Aorta (tissue), 5 donors: ENCODE measurements at places on chromosomes 6 and 20.

- peak; percentile 99 for DNase-seq
Measured at GRCh38 chr6:139134817-139135577, at the start of gene HECA. Gene HECA (plus strand): TSS chr6:139135080. CDS start chr6:139135397, 317 bp downstream.

DNA sequence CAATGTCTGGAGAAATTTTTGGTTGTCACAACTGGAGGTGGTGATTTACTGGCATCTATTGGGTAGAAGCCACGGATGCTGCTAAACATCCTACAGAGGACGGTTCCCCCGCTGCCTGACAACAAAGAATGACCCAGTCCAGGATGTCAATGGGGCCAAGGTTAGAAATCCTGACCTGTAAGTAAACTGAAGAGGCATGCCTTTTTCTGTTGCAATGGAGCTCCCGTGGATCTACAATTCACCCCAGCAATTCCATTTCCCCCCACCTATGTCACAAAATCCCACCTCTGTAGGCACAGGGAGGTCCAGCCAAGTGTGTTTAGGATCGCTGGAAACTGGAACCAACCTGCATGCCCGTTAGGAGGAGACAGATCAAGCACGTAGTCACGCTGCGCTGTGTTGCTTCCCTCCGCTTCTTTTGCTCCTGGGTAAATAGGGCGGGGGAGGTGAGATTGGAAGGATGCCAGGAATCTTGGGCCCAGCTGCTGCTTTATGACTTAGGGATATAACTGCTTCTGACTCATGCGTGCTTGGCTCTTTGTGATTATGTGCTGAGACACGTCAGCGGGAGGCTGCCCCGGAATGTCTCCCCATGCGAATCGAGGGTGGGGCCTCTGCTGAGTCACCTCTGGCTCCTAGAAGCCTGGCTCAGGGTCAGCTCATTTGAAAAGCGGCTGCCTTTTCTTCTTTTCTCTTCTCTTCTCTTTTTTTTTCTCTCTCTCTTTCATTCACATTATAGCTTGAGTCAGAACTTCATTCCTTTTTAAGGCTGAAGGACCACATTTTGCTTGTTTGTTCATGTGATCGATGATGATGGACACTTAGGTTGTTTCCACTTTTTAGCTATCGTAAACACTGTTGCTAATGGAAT lies 12.4 kb upstream of the PEDS1 start:
- DNase-seq = peak; percentile 98

DNA sequence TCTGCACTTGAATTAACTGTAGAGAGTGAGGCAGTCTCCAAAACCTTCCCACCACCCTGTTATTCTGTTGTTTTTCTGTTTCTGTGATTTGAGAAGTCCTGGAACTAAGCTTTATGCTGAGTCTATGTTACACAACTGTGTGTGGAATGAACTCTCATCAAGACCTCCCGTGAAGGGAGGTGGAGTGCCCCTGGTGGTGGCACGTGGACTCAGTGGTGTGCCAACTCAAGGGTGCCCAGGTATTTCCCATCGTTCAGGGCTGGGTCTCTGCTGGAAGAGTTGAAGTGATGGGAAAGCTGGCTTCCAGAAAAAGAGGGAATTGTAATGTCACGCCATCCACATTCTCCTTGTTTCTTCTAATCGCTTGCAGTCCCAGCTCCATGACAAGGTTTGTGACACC lies 374.2 kb downstream of the SMOC2 start:
- DNase-seq = no peak

DNA sequence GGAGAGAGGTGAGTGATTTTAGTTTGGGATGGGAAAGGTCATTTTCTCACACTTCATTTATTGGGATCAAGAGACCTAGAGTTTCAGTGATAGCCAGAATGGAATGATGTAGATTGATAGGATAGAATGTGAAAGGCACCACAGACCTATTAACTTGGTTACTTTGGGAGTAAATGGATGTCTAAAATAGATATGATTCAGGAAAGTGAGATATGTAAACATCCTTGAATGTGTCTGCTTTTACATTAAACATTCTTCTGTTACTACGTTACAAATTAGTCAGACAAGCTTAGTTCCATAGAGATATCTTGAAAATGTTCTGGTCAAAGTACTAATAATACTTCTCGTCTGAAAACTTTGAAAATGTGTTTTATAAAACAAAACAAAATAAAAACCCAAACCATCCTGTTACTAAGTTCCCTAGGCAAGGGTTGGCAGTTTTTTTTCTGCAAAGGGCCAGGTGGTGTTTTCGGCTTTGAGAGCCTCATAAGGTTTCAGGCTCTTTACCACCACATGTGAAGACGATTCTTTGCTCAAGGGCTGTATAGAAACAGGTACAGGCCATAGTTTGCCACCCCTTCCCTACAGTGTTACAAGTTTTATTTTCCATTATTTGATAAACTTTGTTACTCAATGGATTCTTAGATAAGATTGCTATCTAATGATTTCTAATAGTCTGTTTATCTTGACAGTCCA lies 3.4 kb downstream of the CYB5R4 start:
- no peak for DNase-seq

GRCh38 chr6:139742671-139743070 lies 368.2 kb upstream of the CITED2 start:
- no peak for DNase-seq

DNA sequence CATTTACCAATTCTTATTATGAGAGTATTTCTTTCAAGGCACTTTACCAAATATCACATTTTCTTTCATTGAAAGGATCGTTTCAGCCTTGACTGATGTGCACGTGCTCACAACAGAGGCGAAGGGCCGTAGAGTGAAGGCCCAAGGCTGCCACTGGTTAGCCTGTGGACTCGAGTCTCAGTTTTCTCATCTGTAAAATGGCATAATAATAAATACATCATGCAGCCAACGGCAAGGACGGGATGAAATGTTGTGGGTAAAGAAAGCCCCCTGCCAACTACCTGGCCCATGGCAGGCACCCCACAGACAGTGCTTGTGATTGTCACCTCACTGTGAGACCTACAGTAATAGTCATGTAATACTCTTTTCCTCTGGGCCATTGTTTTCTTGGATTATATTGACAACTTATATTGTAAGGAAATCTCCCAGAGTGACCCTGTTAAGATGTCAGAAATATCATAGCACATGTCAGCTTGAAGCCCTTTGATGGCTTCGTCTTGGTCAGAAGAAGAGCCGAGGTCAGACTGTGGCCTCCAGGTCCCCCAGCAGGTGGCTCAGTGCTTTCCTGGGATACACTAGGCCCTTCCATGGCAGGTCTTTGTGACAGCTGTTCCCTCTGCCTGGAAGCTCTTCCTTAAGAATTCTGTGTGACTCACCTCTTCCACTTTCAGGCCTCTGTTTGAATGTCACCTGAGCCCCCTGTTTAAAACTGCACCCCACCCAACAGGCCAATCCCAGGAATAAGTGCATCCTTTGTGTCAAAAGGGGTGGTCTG lies 36.3 kb downstream of the FAM50B start:
- DNase-seq = no peak

GRCh38 chr6:22582417-22583205 lies 13.2 kb downstream of the HDGFL1 start:
- DNase-seq = no peak
